ENCODE measurements at places on chromosomes 16 and 17.

- DNase-seq = no peak
These were observed 181.6 kb downstream of the RAB11FIP4 start for GRCh38 chr17:31573047-31573446.

DNA sequence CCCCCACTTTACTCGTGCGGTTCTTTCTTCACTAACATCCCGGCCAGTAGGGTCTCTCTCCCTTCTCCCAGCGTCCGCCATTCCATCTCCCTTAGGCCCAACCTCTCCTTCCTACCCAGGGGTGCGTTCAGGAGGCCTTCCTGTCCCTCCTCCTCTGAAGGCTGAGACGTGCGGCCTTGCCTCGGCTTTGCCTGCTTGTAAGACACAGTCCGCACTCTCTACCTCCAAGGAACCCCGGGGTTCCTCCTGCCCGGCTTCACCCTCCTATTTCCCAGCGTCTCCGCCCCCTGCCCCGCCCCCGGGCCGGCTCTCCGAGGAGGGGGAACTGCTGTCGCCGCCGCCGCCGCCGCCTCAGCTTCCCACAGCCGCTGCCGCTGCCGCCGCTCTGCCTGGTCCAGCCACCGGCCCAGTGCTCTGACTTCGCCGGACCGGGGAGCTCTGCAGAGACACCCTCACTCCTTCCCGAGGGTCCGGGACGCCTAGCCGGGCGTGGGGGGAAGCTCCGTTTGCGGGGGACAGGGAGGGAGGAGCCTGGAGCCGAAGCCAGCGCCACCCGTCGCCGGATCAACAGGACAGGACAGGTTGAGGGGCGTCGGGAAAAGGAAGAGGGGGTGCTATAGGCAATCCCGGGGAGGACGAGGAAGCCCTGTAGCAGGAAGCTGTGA is 1.2 kb upstream of the FGF11 start:
- DNase-seq = no peak

DNA sequence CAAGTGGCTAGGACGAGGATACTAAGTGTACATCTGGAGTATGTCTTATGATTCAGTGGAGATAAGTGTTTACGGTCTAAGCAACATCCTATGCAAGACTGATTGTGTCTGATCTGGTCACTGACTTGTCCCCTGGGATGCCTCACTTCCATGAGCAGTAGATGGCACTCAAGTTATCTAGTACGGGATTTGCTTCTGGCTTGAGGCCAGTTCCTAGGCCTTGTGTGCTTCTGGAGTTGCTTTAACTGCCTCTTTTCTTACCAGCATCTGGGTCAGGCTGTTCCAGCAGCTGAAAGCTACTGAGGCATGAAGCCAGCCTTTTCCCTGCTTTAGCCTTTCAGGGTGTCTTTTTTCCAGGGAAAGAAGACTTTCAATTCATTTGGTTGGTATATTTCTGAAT is 23.0 kb downstream of the SUPT6H start:
- DNase-seq = no peak

DNA sequence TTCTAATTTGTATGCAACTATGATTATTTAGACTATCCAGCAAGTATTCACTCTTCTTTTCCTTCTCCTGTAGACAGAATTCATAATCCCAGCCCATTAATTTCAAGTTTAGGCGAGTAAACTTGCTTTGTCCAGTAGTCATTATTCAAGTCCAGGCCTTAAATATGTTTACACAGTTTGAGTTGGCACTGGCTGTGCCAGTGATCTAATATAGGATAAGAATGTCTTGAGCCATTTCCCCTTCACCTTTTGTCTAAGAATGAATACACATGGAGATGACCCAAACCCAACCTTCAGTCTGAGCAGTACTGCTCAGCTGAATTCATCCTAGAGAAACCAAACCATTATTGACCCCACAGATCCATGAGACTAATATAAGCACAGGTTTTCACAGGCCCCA is 930.4 kb upstream of the CDH8 start:
- DNase-seq = no peak
